Umbilical cord (tissue), 2 donors: ENCODE measurements at places on chromosomes 12 and 14. TPM values are rescaled to one million over a fixed set of nuclear protein-coding genes. Genes with fewer than 3 reads are reported as not detected.

Gene HOXC4
- 3.4 TPM for total RNA-seq

DNA sequence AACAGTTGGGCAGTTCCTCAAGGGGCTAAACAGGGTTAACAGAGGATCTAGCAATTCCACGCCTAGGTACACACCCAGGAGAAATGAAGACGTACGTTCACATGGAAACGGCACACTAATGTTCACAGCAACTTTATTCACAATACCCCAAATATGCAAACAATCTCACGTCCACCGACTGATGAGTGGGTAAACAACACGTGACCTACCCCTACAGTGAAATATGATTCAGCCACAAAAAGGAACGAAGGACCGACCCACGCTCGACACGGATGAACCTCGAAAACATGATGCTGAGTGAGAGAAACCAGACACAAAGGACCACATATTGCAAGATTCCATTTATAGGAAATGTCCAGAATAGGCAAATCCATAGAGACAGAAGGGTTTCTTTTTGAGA, 112.7 kb downstream of the NCOR2 start:
- DNase-seq: no peak

Gene SYNDIG1L
- not detected for total RNA-seq

- DNase-seq: no peak
Observed at GRCh38 chr12:60194678-60195077, 598.8 kb downstream of the SLC16A7 start.

DNA sequence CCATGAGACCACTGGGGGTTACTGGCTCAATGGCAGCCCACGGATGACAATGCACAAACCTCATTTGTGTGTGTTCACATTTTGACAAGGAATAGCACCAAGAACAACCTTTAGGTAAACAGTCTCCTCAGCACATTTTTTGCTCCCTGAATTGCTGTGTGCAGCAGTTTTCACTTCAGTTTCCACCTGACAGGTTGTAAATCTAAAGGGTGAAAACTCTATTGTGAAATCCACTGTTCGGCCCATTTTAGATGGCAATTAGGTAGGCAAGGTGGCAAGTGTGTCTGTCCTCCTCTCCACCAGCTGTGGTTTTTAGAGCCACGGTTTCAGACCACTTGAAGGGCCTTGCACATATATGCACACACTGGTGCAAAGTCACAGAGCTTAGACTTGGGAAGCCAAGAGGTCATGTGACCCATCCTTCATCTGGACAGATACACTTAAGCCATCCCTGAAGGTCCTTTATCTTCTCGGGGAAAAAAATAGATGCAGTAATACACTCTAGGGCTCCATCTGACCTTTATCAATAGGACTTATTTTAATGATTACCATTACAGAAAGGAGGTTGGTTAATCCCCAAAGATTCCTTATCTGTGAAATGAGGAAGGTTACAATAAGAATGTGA, 23.2 kb downstream of the HAL start:
- peak; percentile 20 for DNase-seq

GRCh38 chr12:124524231-124524925, 43.0 kb downstream of the NCOR2 start:
- DNase-seq: no peak

- DNase-seq: no peak
Observed at GRCh38 chr14:105851716-105852377, 325.5 kb downstream of the TMEM121 start.

Gene MGP
- 434 TPM for total RNA-seq

GRCh38 chr12:51855586-51856428, 7.3 kb upstream of the FIGNL2 start:
- peak; percentile 65 for DNase-seq

DNA sequence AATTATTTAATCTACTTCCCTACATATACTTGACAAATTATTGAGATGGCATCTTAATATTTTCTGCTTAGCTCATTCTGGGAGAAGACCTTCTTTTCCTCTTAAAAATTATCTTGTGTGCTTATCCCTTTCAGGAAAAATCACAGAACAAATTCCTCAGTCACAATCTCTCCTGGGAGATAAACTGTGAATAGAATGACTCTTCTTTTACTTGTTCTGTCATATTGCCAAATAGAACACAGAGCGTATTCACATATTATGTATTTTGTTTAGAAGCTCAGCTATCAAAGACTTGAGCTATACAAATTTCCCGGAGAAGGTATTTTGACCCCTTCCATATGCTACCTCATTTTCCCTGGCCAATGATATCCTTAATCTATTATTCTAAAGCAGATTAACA, 146.7 kb downstream of the TMEM117 start:
- peak; percentile 6 for DNase-seq

GRCh38 chr12:108597559-108598471, at the start of gene TMEM119:
TMEM119 (minus strand) TSS chr12:108598084; CDS start chr12:108592383, 5,701 bp downstream.
- DNase-seq: peak; percentile 80

- DNase-seq: peak; percentile 21
Observed at GRCh38 chr12:117002051-117002817, 91.5 kb downstream of the FBXW8 start.

DNA sequence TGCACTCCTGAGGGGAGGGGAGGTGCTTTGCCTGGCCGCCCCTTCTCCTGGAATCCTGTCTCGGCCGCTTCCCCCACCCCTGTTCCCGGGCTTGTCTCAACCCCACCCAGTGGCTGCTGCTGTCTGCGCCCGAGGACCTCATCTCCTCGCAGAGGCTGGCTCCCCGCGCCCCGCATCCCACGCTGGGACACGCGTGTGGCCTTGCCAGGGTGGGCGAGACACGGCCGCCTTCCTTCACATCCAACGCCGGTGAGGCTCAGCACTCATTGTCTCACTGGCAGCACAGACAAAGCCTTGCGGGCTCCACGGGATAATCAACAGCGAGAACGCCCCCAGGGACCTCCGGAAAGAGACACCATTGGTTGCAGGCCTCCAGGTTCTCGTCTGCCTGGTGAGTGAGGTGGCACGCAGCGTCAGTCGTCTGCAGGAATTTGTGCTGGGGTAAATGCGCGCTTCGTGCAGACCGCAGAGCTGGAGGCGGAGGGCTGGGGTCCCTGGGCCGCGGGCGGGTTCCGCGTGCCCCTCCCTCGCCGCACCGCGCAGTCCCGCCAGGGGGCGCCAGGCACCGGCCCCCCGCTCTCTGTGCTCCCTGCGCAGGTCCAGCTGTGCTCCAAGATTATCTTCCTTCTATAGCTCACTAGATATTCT, 26.8 kb downstream of the CCDC177 start:
- peak; percentile 18 for DNase-seq

GRCh38 chr12:32926963-32927362, 30.4 kb upstream of the PKP2 start:
- no peak for DNase-seq

DNA sequence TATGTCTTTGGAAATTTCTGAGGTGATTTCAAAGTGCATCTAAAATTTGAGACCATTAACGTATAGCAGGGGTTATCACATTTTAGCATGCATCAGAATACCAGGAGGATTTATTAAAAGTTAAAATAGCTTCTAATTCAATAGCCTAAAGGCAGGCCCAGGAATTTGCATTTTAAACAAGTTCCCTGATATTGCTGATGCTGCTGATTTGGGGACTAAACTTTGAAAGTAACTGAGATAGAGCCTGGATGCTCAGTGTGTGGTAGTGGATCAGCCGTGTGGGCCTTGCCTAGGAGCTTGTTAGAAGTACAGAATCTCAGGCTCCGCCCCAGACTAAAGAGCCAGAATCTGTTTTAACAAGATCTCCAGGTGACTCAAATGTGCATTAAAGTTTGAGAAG, 375.0 kb upstream of the FBXO33 start:
- DNase-seq: no peak

GRCh38 chr14:98742001-98742400, 530.0 kb downstream of the BCL11B start:
- DNase-seq: no peak

- no peak for DNase-seq
Observed at GRCh38 chr14:76056128-76056527, 70.6 kb downstream of the IFT43 start.

DNA sequence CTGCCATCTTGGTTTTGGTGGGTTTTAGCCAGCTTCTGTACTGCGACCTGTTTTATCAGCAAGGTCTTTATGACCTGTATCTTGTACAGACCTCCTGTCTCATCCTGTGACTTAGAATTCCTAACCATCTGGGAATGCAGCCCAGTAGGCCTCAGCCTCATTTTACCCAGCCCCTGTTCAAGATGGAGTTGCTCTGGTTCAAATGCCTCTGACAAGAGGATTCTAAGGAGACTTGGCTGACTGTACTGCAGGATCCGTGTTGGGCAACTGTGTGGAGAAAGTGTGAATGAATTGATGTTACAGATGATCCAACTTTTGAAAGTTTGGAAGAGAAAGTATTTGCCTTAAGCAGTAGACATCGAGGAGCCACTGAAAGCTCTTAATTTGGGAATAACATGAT, 91.0 kb downstream of the TTLL5 start:
- peak; percentile 10 for DNase-seq
